Natural killer cell (primary cell): ENCODE measurements at places on chromosomes 3 and 15. TPM values are rescaled to one million over a fixed set of nuclear protein-coding genes. Genes with fewer than 3 reads are reported as not detected.

LRRC2 gene
- not detected for total RNA-seq

FEZF2 gene
- not detected for total RNA-seq

RPN1 gene
- total RNA-seq = 92.1 TPM

KLHL40 gene
- total RNA-seq = not detected

ZKSCAN7 gene
- 6.5 TPM for total RNA-seq

NR1I2 gene
- 0.13 TPM for total RNA-seq

TMEM158 gene
- total RNA-seq = not detected

UNC13C gene
- total RNA-seq = not detected

TRPM1 gene
- not detected for total RNA-seq

MESP1 gene
- total RNA-seq = 2.9 TPM

MED12L gene
- 3.0 TPM for total RNA-seq

SPSB4 gene
- total RNA-seq = not detected

IL16 gene
- total RNA-seq = 153 TPM

COL8A1 gene
- not detected for total RNA-seq

HCLS1 gene
- 356 TPM for total RNA-seq

MESP2 gene
- total RNA-seq = not detected

GRCh38 chr3:48662753-48663488 is at the start of gene CELSR3:
CELSR3 (minus strand) TSS chr3:48662886; CDS start chr3:48662634, 252 bp downstream.
- peak; percentile 82 for DNase-seq

DNA sequence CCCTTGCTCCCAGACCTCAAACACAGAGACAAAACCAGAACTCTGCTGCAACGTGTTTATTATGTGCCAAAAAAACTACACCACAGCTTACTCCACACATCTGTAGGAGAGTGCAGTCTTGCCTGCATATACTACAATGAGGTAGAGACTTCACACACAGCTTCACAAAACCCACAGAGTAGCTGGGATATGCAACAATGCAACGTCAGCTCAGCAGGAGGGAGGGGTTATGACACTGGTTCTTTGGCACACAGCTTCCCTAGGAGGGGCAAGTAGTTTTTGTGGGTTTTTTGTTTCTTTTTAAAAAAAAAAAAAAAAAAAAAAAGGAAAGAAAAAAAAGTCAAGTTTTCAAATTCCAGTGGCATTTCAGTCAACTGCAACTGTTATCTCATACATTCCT is 2.9 kb upstream of the RPS17 start:
- DNase-seq = no peak

DNA sequence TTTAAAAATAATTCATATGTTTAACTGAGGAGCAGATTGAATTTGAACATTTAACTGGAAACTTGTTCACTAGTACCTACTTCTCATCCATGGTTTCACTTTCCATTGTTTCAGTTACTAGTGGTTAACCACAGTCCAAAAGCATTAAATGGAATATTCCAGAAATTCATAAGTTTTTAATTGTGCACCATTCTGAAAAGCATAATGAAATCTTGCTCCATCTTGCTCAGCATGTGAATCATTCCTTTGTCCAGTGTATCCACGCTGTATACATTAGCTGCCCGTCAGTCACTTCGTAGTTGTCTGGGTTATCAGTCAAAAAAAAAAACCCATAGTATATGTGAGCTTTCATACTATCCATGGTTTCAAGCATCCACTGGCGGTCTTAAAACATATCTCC is 217.6 kb downstream of the TPRG1 start:
- DNase-seq = no peak

- DNase-seq = no peak
These were observed 528.8 kb downstream of the SHQ1 start for GRCh38 chr3:72319194-72320094.

- no peak for DNase-seq
These were observed 336.1 kb downstream of the GBE1 start for GRCh38 chr3:81425198-81425868.

GRCh38 chr15:85064710-85065109 is 83.1 kb downstream of the PDE8A start:
- DNase-seq = no peak

DNA sequence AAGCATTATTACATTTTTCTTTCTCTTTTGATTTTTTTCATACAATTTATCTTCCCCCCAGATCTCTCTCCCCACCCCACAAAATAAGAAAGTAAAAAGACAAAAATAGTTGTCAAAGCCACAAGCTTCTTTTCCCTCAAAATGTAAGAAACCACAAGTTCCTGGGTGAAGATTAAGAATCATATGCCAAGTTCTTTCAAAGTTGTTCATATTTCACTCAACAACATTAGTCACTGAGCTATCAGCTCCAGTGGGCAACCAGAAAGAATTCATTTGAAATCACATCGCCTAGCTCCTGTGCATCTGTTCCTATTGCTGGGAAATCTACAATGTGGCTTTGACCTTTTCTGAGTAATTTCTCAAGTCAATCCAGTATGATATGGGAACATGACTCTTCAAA is 681.6 kb upstream of the ARPP21 start:
- no peak for DNase-seq

- no peak for DNase-seq
These were observed 37.4 kb downstream of the KLHL25 start for GRCh38 chr15:85757073-85757938.

- DNase-seq = no peak
These were observed 596.0 kb upstream of the GRM7 start for GRCh38 chr3:6264906-6265305.

DNA sequence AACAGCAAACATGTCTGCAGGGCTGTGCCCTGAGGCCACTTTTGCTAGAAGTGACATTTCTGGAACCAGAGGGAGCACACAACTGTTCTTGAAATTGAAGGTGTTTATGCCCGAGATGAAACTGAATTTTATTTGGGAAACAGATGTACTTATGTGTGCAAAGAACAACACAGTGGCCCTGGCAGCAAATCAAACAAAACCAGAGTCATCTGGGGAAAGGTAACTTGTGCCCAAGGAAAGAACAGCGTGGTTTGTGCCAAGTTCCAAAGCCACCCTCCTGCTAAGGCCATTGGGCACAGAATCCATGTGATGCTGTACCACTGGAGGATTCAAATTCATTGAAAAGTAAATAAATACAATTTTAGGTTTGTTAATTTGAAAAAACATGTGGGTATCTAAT is 31.2 kb upstream of the RARRES1 start:
- no peak for DNase-seq

GRCh38 chr3:128787256-128788253 is 61.6 kb downstream of the RAB7A start:
- peak; percentile 71 for DNase-seq

DNA sequence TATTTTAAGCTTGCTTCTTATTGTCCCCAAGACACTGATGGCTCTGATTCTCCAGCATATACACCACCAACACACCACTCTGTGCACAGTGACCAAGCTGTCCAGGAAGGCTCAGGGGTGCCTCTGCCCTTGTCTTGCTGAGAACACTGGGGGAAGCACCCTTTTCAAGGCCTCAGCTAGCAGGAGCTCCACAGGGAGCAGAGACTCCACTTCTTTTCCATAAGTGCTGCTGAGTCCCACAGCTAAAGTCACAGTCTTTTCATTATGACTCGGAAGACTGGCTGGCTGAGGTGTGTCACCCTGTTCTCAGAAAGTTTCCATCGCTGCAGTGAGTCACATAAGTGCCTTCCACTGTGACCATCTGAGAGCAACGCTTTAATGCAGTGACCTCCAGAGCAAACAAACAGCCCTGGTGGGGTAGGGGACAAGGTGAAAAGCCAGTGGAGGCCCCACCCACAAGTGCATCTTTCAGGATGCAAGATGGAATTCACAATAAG is 226.9 kb upstream of the CHRNA7 start:
- DNase-seq = no peak

DNA sequence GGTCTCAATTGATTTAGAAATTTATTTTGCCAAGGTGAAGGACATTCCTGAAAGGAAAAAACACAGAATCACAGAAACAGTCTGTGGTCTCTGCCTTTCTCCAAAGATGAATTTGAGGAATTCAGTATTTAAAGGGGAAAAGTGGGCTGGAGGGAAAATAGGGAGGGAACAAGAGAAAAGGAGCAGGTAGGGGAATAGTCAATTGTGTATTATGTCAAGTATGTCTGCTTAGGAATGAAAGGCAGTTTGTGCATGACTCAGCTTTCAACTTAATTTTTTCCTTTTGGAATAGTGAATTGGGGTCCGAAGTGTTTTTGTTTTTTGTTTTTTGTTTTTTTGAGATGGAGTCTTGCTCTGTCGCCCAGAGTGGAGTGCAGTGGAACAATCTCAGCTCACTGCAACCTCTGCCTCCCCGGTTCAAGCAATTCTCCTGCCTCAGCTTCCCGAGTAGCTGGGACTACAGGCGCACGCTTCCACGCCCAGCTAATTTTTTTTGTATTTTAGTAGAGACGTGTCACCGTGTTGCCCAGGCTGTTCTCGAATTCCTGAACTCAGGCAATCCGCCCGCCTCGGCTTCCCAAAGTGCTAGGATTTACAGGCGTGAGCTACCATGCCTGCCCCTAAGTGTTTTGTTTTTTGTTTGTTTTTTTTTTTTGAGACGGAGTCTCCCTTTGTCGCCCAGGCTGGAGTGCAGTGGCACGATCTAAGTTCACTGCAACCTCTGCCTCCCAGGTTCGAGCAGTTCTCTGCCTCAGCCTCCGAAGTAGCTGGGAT is 74.1 kb upstream of the MAP4 start:
- DNase-seq = no peak

DNA sequence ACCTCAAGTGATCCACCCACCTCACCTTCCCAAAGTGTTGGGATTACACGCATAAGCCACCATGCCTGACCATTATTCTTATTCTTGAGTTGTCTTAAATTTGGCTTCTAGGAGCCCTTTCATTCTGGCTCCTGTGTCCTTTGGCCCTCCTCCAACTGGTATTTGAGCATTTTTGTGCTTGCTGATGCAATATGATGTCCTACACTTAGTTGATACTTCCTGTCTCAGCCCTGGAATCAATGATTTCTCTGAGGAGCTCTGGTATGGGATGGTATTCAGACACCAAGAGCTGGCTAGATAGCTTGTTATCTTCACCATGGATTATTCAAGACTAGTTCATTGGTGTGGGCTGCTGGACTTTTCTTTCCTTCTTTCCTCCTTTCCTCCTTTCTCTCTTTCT is 25.4 kb downstream of the ZNF621 start:
- DNase-seq = no peak

GRCh38 chr15:57703387-57703786 is 3.1 kb upstream of the POLR2M start:
- DNase-seq = peak; percentile 68

- DNase-seq = no peak
These were observed 44.4 kb downstream of the BTD start for GRCh38 chr3:15645740-15646501.

DNA sequence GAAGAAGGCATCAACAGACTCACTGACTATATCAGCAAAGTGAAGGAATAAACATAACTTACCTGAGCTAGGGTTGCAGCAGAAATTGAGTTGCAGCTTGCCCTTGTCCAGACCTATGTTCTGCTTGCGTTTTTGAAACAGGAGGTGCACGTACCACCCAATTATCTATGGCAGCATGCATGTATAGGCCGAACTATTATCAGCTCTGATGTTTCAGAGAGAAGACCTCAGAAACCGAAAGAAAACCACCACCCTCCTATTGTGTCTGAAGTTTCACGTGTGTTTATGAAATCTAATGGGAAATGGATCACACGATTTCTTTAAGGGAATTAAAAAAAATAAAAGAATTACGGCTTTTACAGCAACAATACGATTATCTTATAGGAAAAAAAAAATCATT is 17.8 kb downstream of the LMOD3 start:
- no peak for DNase-seq

DNA sequence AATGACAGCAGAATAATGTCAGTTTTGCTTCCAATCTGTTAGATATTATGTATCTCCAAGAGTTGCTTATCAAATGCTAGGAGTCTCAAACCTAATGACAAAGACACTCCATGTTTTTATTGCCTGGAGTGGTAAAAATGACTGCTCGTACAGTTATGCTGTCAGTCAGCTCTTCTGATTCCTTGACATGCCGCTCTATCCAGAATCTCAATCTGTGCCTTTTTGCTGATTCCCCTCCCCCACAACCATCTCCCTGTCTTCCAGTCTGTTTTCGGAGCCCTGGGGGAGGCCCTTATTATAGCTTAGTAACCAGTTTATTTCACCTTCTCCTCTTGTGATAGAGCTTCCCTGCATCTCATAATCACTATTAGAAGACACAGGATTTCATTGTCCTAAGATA is 2.6 kb downstream of the MKRN2 start:
- no peak for DNase-seq

- no peak for DNase-seq
These were observed 28.4 kb downstream of the CHDH start for GRCh38 chr3:53817809-53818208.

GRCh38 chr15:78212546-78213424 is 21.6 kb downstream of the ACSBG1 start:
- no peak for DNase-seq

- peak; percentile 45 for DNase-seq
These were observed 610 bp downstream of the ARID3B start for GRCh38 chr15:74541494-74542165.

DNA sequence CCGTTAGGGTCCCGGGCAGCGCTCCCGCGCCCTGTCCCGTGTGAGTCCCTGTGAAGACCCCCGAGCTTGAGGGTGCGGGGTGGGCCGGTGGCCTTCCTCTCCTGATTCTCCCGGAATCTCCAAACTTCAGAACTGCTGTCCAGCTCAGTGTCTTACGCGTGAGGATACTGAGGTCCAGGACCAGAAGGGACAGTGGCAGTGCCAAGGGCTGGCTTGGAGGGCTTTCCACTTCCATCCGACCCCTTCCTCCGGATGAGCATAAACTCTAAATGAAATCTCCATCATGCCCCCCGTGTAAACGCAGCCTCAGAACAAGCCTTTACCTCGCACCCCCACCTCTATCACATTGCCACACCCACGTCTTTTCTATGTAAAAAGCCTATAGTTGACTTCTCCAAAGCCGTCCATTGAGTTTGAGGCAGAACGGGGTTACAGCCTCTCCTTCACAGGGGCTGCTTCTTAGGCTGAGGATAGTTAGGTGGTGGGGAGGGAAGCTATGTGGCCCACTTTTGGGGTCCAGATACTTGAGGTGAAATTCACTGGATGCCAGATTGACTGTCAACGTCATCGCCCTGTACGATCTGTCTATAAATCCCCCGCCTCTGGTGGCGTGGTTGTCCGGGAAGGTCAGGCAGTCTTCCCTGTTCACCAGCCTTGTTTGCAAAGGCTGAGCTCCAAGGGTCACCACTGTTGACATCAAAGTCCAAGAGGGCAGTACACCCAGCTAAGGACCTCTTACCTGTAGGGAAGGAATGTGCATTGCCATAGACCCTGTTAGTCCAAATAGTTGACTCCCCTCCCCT is 1.1 kb downstream of the EDEM1 start:
- no peak for DNase-seq

GRCh38 chr3:4228295-4228694 is 74.9 kb upstream of the SETMAR start:
- DNase-seq = no peak

GRCh38 chr3:147405231-147406027 is 914 bp downstream of the ZIC4 start:
- DNase-seq = no peak
